SW480 (cell line): ENCODE measurements at places on chromosomes 2 and 18.
A peak's percentile ranks its signal among the peaks of the same experiment; 100 is the strongest.

DNA sequence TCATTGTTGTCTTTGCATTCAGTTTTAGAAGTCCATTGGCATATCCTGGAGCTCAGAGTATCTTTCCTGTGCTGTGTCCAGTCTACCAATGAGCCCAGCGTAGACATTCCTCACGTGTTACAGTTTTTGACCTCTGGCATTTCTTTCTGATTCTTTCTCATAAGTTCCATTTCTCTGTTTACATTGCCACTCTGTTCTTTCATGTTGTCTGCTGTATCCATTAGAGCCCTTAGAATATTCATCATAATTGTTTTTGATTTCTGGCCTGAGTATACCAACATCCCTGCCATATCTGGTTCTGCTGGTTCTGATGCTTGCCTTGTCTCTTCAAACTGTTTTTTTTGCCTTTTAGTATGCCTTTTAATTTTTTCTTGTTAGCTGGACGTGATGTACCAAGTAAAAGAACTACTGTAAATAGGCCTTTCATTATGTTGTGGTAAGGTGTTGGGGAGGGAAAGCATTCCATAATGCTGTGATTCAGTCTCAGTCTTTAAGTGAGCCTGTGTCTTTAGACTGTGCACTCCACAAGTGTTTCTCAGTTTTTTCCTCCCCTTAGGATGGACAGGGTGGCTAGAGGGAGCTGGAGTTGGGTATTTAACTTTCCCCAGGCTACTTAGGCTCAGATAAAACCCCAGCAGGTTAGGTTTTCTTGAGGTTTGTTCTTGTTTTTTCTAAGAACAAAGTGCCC, 35.6 kb downstream of the CEP192 start:
- DNase-seq: no peak

DNA sequence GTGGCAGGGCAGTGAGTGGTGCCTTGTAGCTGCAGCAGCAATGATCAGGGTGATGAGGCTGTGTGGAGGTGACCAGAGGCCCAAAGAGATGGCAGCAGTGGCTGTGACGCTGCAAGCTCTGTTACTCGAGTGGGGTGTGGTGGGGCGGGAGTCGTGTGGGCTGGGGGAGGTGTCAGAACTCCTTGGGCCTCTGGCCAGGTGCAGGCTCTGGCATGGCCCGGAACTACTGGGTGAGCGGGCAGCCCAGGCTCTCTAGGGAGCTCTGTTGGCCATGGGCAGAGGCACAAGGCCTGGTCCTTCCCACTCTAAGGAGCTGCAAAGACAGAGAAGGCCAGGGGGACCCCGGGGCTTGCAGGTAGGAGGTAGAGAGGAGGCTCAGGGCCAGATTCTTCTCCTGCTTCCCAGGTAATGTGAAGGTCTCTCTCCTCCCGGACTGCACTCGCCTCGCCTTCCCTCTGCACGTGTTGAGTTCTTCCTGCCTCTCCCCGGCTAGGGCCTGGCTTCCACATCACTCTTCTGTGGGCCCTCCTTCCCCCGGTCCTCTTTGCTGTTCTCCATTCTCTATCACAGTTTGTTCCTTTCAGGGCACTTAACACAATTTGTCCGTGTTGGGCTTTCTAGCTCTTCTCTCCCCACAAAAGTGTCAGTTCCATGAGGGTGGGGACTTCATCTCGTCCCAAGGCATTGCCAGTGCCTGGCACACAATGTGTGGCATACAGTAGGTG, 114.8 kb downstream of the MCFD2 start:
- DNase-seq: no peak

- DNase-seq: no peak
Measured at GRCh38 chr2:85584354-85584856, at the start of gene VAMP5. Gene VAMP5 (plus strand): TSS chr2:85584431. CDS start chr2:85584491, 60 bp downstream.

GRCh38 chr2:119366161-119366648, 429 bp downstream of the C2orf76 start:
- peak; percentile 17 for DNase-seq

- no peak for DNase-seq
Measured at GRCh38 chr2:97982621-97983020, 13.1 kb downstream of the TMEM131 start.

GRCh38 chr2:75173740-75174139, 25.6 kb downstream of the TACR1 start:
- DNase-seq: no peak

GRCh38 chr2:219254590-219255201, 978 bp upstream of the TUBA4A start:
- DNase-seq: no peak

- DNase-seq: peak; percentile 59
Measured at GRCh38 chr2:121297217-121297830, 12.3 kb upstream of the TFCP2L1 start.

DNA sequence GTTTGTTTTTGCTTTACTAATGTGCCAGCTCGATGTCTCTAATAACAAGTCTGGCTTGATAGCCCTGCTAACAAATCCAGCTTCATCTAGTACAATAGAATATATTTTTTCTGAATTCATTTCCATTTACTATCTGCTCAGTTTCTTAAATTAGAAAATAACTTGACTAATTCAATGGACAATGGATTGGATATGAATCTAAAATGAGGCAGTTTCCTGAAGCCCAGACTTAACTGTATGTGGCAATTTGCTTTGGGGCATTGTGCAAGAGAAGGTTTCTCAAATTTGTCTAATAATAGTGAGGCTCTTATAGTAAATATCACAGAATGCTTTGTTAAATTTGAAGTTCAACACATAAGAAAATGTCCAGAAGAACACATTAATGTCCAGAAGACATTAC, 25.8 kb downstream of the CALCRL start:
- DNase-seq: no peak

DNA sequence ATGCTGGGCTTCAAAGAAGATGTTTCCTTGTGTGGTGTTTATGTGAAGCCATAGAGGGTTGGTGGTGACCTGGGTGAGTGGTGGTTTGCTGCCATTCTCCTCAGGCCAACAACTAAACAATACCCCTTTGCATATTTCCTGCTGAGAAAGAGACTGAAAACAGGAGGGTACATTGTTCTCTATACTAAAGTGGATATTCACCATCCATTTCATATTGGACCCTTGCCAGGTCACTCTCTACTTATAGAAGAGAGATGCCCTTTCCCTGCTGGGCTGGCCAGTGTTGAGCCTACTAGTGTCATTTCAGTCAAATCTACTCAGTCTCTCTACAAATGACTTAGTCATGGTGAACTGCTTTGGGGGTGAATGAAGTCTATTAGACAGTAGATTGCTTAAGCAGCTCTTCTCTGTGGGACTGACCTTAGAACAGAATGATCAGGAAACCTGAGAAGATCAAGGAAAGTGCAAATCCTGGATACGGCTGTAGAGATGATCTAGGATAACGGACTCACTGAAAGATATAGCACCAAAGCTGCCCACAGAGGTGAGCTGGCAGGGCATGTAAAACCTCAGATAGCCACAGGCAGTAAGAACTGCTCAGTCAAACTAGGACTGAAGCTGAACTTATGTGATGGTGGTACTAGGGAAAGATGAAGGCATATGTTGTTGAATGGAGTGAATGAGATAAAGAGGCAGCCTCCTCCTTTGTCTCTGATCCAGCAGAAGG, 154.9 kb downstream of the MYO3B start:
- DNase-seq: no peak

DNA sequence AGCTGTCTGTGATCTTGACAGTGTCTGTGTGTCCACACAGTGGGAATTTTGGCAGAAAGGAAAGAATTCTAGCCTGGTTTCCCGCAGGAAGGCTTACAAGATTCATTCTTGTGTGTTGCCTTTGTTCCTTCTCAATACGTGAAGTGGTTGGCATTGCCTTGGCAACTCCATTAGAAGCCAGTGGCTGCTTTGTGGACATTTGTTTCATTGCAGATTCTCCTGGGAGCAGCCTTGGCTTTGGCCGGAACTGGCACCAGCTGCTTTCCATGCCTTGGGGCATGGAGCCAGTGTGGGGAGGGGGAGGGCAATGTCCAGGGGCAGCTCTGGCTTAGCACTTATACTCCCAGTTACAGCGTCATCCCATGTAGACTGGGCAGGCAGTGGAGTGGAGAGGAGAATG, 39.4 kb downstream of the KIF5C start:
- no peak for DNase-seq

DNA sequence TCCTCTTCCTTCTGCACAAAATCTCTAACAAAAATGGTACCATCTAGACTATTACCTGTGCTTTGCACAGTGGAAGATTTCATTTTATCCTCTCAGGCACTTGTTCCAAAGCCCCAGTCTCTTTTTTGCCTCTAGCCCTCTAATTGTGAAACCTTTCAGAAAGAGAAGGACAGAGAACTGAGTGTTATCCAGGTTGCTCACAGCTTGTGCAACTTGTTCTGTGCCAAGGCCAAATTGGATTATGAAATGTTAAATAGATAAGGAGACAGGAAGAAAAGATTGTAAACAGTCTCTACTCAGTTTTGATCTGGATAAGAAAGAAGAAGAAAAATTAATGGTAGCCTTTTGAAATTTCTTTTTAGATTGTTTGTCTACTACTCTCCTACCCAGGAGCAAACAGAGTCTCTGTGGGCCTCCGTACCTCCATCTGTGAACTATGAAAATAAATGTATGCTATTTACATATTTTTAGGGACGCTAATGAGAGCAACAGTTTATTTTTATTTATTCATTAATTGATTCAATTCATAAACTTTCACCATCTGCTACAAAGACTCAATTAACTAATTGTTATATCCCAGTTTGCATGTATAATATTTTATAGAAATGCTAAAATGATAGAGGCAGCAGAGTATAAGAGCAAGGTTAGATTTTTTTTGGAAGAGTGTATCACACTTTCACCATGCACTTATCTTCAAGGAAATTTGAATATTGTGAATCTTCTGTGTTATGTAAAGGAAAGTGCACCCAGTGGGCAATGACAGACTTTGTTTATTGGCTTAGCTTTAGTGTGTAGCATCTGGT, 339.0 kb upstream of the ETAA1 start:
- no peak for DNase-seq

DNA sequence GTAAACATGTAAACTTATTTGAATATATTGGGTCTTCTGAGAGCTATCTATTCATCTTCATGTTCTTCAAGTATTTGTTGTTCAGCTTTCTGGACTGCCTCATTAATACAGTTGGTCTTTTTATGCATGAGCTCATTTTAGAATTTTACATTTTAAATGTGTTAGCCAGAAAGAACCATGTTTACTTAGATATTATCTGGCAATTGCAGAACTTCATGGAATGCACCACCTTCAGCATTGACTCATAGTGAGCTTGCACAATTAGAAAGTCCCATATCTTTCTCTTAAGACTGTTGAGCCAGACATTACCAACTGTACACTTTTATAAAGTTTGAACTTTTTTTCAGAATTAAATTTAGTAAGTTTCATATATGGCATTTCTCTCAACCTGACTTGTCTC, 536.7 kb downstream of the RIT2 start:
- DNase-seq: no peak

- no peak for DNase-seq
Measured at GRCh38 chr2:198006733-198007132, 202.3 kb downstream of the PLCL1 start.

- DNase-seq: no peak
Measured at GRCh38 chr18:35835833-35836232, 136.6 kb upstream of the RMP24 start.

DNA sequence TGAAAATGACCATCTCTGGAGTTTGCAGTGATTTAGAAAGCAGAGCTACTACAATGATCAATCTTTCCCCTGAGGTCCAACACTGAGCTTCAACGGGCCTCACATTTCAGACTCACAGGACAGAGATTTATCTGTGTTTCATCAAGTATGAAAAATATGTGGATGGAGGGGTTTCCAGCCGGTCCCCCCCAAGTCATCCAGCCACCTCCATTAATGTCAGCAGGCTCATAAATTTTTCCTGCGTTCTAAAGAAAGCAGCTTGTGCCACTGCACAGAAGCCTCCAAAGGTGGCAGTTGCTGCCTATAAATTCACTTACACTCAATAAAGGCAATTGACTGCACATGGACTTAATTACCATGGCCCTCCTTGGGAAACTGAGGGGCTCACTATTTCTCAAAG, 117.4 kb upstream of the ACKR3 start:
- DNase-seq: no peak

DNA sequence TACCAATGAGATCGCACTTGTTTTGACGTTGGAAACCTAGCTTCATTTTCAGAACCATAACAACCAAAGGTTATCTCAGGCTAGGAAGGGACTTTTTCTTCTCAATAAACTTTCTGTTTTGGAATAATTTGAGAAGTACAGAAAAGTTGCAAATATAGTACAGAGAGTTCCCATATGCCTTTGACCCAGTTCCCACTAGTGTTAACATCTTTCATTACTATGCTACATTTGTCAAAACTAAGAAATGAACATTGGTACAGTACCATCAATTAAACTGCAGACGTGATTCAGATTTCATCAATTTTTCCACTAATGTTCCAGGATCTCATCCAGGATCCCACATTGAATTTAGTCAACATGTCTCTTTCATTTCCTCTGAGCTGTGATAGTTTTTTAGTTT, 111.6 kb downstream of the ATL2 start:
- no peak for DNase-seq

- DNase-seq: no peak
Measured at GRCh38 chr2:54549917-54550518, 93.9 kb downstream of the SPTBN1 start.

GRCh38 chr2:186912979-186913378, 64.0 kb upstream of the ZSWIM2 start:
- DNase-seq: no peak

DNA sequence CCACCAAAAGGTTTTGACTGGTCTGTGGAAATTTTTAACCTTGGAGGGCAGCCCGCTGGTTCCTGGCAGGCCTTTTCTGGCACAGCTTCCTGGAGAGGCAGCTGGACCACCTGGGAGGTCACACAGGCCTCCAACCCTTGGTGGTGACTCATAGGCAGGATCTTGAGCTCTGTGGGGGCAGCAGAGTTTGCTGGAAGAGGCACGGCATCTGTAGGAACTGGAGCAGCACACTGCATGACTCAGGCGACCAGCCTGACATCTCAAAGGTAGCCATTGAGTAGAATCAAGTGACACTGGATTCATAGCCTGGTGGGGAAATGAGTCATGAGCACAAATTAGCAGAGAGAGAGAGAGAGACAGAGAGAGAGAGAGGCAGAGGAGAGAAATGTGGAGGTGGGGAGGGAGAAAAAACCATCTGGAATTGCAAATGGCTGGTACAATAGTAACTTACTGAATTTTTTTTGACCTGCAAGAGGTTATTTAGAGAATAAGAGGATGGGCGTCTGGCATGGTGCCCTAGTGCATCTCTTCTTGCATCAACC, 57.4 kb downstream of the TRPM8 start:
- peak; percentile 90 for DNase-seq

DNA sequence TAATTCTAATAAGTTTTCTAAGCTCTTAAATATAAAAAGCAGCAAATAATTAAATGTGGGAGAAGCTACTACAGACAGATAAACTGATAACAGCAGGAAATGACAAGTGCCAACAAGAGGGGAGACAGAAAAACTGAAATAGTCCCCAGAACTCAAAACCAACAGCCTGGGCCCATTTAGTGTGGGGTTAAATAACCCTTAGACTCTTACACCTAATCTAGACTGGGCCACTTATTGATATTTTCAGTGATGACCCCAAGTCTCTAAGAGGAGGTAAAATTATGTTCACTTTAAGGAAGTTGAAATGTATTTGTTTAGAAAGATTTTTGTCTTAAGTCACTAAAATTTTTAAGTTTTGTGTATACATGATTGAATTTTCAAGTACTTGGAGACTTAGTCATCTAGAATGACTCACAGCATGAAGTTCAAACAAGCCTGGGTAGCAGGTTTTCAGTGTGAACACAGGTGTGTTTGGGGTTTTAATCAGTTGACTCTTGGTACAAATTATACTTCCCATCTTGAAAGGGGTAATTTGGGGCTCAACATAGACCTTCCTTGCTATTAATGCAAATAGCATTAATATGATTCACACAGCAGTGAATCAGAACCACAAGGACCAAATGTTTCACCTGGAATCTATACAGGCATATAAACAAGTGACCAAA, 54.9 kb upstream of the MYO3B start:
- peak; percentile 60 for DNase-seq
